Stimulated activated CD8-positive, alpha-beta memory T cell treated with anti-CD3 and anti-CD28 coated beads, Interleukin-15, amount 100 ng/mL, for 24 hours (primary cell): ENCODE measurements at places on chromosomes 5 and 9.

DNA sequence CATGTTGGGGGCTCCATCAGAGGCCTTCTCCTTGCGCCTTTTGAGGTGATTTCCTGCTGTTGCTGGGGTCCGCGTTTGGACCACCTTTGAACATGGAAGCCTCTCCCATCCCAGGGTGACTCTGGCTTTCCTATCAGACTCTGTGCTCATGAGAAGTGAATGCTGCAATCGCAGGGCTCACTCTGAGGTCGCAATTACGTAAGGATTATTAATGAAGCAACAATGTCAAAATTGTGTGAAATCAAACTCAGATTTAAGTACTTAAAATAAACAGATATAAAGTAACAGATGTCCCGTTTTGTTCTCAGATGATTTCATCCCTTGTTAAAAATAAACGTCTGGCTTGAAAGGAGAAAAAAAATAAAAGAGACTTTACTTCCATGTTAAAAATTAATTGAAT lies 634.2 kb downstream of the BNC2 start:
- no peak for DNase-seq

DNA sequence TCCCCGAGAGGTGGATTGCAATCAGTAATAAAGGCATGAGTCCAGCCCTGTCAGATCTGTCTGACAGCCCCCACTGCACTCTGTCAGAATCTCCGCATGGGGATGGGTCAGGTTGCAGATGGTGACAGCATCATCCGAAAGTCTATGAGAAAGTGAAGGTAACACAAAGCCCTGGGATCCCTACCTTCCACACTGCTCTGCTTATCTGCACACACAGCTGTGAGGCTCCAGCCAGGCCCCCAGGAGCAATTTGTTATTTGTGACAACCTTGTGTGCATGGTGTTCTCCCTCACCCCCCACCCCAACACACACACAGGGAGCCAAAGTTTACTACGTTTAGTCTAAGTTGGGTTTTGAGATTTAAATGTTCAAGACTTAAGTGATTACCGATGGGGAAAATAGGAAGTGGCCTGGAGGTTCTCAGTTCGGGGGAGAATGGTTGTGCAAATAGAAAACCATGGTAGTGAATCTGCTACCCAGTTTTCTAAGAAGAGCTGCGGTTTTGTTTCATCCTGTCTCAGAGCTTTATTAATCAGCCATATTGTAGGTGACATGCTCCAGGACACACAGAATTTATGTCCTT lies 92.7 kb downstream of the SV2C start:
- DNase-seq: no peak

- DNase-seq: no peak
Measured at GRCh38 chr9:107138261-107138992, 144.7 kb upstream of the RAD23B start.

DNA sequence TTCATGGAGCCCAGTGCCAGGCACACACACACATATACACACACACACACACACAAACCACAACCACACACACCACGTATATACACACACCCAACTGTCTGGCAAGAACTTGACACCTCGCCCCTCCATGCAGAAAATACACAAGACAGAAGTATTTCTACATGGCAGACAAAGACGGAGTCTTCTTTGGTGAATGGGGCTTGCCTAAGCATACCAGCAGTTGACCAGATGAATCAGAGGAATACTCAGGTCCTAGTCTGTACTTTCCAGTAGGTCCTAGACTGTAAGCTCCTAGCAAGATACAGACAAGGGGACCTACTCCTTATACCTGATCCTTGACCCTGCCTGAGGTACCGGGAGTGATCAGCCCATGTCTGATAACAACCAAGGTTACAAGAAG lies 60.1 kb downstream of the SIL1 start:
- no peak for DNase-seq

DNA sequence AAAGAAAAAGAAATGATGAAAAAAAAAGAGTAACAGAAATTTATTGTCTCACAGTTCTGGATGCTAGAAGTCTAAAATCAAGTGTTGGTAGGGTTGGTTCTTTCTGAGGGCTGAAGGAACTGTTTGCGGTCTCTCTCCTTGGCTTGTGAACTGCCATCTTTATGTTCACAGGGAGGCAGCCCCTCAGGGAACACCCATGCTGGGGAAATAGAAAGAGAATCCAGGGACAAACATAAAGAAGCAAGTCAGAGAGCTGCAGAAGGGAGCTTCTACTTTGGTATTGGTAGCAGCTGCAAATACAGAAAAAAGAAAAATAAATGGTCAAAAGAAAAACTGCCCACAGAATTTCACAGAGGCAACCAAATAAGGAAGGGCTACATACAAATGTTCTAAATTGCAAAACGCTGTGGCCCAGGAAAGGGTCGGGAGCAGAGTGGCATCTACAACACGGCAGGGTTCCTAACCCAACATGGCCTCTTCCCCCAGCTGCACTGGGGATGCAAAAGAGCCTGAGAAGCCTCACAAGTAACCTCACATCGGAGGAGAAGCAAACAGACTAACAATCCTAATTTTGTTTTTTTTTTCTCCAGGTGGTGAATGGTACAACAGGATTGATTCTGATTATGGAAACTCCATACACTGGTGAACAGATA lies 37.4 kb downstream of the ELOVL7 start:
- DNase-seq: no peak

- no peak for DNase-seq
Measured at GRCh38 chr9:91349115-91349555, 12.6 kb downstream of the AUH start.

- no peak for DNase-seq
Measured at GRCh38 chr5:170541146-170541769, 37.4 kb downstream of the KCNIP1 start.

DNA sequence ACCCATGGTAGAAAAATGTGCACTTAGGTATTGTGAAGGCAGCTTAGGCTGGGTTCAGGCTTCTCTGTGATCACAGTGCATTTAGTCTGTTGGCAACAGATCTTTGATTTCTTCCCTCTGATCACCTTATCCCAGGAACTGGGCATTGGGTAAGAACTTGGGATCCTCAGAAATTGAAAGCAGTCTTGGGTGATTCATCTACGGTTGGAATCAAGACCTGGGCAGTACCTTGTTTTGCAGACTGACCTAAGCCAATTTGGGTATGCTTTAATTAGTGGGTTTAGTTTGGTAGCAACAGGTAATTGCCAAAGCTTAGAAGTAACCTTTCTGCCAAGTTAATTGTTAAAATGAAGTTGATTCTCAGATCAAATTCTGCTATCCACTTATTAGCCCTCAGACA lies 17.8 kb downstream of the ENTREP1 start:
- no peak for DNase-seq

- DNase-seq: no peak
Measured at GRCh38 chr9:107620801-107621200, 131.2 kb upstream of the KLF4 start.

- DNase-seq: no peak
Measured at GRCh38 chr5:37436146-37436934, 57.2 kb downstream of the WDR70 start.

DNA sequence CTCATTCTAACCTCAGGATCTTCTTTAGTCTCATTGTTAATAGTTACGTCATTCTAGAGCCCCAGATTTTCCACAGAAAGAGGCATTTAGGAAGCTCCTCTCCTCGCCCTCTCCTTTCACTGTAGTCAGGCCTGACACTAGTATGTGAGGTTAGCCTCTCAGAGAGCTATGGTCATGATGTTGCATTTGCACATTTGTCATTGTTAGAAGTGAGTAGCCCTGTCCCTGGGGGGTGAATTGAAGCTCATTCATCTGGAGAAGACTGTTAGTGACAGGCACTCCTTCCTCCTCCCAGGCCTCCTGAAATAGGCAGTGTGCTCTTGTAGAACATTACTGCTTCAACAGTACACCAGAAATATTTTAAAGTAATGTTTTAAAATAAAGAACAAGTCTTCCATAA lies 26.6 kb upstream of the LRRTM2 start:
- no peak for DNase-seq
